ENCODE measurements at places on chromosomes 11 and 22.

DNA sequence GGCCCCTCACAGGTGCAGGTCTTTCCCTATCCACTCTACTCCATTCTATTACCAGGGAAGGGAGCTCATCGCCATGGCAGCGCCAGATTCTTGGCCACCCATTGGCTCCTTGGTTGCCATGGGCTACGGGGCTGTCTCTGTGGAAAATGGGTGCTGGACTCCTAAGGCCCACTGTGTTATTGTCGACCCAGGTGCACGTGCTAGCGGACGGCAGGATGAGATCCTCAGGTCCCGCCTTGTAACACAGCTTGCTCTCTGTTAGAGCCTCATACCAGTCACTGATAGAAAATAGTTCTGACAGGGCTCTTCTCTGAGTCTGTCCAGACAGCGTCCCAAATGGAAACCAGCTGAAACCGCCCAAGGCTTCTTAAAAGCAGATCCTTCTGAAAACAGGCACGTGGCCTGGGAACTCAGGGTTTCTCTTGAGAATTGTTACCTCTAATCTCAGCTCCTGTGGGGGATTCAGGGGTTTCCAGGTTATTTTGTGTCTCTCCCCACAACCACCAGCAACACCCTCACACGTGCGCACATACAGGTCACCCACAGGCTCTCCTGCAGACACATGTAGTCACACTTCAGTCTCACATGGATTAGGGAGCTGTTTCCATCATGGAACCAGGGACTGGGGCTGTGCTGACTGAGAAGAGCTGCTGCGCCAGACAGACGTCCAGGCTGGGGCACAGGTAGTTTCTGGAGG lies 1.5 kb downstream of the TUB start:
- DNase-seq = no peak

- DNase-seq = no peak
Measured at GRCh38 chr11:63931876-63932275, 6.9 kb upstream of the NAA40 start.

- DNase-seq = peak; percentile 40
Measured at GRCh38 chr11:111324277-111324720, 26.0 kb downstream of the POU2AF3 start.

DNA sequence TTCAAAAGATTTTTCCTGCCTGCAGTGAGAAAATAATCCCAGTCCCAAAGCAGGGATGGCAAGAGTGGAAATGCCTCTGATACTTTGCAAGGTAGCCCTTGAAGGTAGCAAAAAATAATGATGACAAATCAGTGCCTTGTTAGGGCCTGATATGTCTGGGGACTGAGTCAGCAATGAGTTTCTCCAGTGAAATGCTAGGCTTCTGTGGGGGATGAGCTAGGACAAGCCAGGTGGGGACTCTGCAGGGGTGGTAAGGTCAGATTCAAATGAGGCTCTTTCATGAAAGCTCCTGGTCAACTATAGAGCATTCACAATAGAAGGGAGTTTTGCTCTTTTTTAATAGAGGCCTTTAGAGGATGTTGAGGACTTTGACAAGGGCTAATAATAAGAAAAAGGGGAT lies 77.7 kb downstream of the ME3 start:
- peak; percentile 23 for DNase-seq

DNA sequence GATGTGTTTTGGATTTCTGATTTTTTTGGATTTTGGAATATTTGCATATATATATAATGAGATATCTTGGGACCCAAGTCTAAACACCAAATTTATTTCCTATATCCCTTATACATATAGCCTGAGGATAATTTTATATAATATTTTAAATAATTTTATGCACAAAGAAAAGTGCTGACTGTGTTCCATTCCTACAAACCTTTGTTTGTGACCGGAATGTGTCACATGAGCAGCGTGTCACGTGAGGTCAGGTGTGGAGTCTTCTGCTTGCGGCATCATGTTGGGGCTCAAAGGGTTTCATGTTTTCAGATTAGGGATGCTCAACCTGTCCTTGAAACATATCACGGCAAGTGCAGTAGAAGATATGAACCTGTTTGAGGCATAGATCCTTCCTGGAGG lies 65.6 kb downstream of the SCN3B start:
- no peak for DNase-seq

DNA sequence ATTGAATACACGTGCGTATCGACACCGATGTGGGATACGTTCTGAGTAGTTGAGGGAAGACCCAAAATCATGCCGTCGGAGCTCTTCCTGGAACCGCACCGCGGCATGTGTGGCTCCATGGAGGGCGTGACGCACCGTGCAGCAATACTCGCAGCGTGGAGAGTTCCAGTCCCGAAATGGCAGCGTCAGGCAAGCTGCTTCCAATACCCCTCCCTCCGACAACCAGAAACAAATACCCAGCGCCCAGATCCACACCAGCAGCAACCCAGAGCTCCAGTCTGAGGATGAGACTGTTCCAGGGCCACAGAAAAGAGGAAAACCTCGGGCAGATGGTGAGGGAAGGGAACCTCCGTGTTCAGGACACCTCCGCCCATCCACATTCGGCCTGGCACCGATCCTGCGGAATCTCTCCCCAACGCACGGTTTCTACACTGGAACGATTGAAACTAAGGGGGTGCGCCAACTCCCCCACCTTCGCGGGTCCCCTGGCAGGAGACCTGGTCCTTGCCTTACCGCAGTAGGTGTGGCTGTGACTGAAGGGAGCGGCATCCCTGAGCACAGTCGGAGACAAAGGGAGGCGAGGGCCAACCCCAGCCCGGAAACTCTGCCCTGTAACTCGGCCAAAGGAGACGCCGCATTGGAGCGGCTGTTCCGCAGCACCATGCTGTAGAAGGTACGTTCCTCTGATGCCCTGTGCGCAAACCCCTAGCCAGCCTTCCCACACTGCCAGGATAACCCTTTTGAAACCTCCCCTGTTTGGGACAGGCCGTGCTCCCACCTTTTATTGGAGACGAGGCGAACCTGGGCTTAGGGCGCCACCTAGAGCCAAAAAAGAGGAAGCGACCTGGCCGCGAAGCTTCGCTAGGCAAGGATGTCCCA lies 28.2 kb downstream of the DBX1 start:
- DNase-seq = peak; percentile 43

GRCh38 chr11:75536786-75537641 lies 11.3 kb upstream of the GDPD5 start:
- no peak for DNase-seq
